ENCODE measurements at places on chromosomes 12 and 14.

DNA sequence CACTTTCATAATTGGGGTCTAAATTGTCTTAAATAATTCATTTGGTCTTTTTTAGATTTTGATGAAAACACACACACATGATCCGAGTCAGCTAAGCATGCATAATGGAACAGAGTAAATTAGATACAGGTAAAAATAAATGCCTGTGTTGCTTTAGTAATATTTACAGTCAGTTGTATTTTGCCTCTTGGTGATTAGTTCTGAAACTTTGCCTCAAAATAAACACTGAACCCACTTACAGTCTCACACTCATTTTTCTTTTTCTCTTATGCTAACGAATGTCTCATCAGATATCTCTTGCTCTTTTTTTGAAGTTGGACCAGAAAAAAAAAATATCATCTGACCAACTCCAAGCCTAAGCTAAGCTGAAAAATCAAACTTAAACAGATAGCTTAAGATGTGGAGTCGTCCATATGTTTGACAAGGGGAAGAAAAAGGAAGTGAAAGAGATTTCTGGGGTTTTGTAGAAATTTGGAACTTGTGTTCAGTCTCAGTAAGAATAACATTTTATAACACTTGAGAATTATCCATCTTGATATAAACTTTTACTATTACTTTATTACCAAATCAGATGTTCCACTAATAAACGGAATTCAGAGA, 592.5 kb downstream of the RPL10L start:
- no peak for ATAC-seq

DNA sequence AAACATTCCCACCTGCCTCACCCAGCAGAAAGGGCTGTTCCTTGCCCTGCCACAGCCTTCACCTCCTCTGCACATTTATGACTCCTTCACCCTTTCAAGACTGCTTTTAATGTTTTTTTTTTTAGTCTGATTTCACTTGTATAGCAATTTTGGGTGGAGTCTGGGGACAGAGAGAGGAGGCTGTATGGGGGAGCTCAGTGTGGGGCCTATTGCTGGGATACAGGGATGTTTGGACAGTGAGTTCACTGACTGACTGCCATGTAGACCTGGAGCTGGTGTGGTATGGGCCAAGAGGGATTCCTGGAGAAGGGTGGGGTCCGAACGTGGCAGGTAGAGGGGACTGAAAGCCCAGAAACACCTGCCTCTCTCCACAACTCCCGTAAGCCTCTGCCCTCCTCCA, 1.9 kb upstream of the KRT85 start:
- no peak for ATAC-seq

- ATAC-seq, result no peak
These were observed 372.7 kb downstream of the IPO8 start for GRCh38 chr12:30323008-30323407.

DNA sequence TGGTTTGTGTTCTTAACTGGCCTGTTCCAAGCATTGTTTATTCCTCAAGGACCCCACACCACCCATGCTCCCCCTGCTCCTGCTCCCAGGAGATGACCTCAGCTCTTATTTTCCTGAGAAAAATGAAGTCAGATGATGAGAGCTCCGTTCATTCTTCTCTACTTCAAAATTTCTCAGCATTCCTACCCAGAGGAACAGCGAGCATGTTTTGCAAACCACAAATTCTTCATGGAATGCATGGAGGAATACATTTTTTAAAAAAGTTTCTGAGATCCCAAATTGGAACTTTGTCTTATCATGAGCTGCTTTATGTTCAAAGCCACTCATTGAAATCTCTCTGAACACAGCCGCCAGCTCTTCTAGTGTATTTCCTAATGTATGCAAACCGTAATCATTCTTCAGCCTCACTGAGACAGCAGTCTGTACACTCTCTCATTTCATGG, 44.9 kb downstream of the SYNE2 start:
- no peak for ATAC-seq

DNA sequence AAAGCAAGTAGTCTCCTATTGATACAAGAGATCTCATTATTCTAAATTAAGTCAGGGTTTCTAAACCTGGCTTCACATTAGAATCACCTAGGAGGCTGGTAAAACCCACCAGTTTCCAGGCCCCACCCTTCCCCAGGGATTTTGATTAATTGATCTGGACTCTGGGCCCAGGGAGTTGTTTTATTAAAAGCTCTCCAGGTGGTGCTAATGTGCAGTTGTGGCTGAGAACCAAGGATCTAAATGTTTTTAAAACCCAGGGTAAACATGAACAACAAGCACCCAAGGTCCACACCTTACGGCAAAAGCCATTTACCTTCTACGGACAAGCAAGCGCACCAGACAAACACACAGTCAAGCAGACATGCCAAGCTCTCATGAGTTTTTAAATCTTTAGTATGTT, 73.9 kb downstream of the SLC2A13 start:
- ATAC-seq, result no peak

DNA sequence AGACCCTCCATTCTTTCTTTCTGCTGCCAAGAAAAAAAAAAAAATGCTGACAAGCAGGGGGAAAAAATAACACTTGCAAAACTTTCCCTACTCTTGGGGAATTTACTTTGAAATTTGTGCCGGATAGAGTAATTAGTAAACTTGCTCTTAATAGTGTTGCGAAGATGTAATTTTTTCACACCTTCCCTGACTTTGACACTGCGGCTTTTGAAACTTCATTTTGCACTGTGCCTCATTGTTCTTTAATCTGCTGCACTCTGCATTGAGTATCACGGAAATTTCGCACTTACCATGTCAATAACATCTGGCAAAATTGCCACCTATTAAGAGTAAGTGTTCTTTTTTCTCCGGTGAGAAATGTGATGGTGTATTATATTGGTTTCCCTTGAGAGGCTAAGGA, 596.1 kb downstream of the VRK1 start:
- no peak for ATAC-seq

Measured in gastroesophageal sphincter (tissue), 4 donors.